SK-N-SH (cell line): ENCODE measurements at places on chromosomes 12 and 14. TPM values are rescaled to one million over a fixed set of nuclear protein-coding genes. Genes with fewer than 3 reads are reported as not detected.

DNA sequence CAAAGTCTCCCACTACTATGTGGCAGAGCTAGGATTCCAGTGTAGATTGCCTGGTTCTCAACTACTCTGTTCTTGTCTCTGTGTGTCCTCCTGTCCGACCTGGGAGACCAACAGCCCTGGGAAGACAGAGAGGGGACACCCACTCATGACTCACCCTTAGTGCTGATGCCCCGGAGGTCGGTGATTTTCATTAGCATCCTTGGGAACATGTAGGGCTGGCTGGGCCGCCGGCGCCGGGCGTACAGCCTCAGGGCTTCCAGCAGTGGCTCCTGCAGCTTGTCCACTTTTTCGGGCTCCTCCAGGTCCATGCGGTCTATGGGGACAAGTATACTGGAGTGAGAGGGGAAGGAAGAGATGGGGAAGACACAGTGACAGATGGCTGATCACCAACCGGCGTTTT lies 5.9 kb upstream of the ITGB7 start:
- DNase-seq = no peak
- H3K27ac ChIP-seq = no peak overlapping the region
- no peak overlapping the region for H3K4me3 ChIP-seq
- H3K36me3 ChIP-seq = peaks cover 24% of the 10 kb centered on the region

DNA sequence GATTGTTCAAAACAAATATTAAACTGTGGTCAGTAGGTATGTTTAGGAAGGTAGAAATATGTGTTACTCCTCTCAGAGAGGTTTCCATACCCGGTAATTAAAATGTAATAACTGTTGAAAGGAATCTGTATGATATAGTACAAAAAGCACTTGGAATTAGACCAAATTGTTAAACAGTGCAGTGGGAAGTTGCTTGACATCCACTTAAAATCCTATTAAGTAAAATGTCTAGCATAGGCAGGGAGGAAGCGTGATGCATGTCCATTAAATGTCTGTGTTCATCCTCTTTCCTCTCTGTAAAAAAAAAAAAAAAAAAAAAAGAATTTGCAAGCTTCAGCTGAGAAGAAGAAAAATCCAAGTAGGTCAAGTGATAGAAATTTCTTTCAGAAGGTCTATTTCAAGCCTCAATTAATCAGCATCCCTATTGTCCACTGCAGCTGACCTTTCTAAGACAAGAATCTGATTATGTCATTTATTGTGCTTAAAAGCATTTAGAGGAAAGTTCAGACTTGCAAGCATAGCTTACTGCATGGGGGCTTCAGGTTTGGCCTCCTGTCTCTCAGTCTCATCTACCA lies 265.6 kb upstream of the RGS6 start:
- H3K27me3 ChIP-seq = no peaks in the 10 kb centered on the region
- peaks cover 41% of the 10 kb centered on the region; the same call in 1 of the 2 replicates for H3K4me1 ChIP-seq
- DNase-seq = no peak
- H3K36me3 ChIP-seq = peaks cover 8% of the 10 kb centered on the region

- H3K4me3 ChIP-seq = no peak overlapping the region
- H3K4me1 ChIP-seq = peaks cover 9% of the 10 kb centered on the region
- no peak for DNase-seq
- H3K27ac ChIP-seq = no peak overlapping the region
- H3K36me3 ChIP-seq = peaks cover 2% of the 10 kb centered on the region
- no peaks in the 10 kb centered on the region for H3K27me3 ChIP-seq
Observed at GRCh38 chr12:51128919-51129318, 44.0 kb downstream of the TFCP2 start.

GRCh38 chr14:59920378-59920683 lies 387 bp downstream of the LRRC9 start:
- H3K4me1 ChIP-seq = 0 out of 2 replicates have a peak, but pooled peaks cover 4% of the 10 kb centered on the region
- no peak overlapping the region for H3K4me3 ChIP-seq
- no peak overlapping the region for H3K27ac ChIP-seq

DNA sequence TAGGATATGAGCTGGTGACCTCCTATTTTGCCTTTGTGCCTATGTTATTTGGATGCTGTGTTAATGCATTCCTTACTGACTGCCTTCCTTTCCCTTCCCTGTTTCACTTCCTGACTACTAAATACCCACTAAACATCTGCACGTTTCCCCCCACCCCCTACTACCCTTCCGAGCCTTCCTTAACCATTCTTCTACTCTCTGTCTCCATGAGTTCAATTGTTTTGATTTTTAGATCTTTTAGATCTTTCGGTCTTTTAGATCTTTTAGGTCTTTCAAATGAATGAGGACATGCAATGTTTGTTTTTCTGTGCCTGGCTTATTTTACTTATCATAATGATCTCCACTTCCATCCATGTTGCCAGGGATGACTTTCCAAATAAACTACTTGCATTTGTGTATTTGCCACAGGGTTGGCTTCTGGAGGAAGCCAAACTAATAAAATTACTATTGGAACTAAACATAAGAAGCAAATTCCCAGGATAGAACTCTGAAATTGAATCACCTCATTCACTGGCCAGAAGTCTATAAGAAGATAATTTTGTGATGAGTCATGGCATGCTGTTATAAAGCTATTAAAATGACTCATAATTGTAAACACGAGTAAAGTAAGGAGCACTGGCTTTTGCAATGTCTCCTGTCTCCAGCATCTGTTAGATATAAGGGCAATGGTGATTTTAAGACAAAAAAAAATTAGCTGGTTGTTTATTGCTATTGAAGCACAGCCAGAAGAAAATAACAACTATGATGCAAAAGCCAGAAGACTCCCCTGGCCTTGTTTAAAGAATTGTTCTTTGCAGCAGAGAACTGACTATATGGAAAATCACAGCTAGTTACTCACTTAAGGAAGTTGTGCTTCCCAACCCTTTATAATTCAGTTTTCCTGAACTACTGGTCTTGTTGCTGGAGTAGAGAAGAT lies 586.3 kb downstream of the LRFN5 start:
- no peak for DNase-seq
- H3K27ac ChIP-seq = peak overlapping the region; percentile 53; the same call in 1 of the 2 replicates

DNA sequence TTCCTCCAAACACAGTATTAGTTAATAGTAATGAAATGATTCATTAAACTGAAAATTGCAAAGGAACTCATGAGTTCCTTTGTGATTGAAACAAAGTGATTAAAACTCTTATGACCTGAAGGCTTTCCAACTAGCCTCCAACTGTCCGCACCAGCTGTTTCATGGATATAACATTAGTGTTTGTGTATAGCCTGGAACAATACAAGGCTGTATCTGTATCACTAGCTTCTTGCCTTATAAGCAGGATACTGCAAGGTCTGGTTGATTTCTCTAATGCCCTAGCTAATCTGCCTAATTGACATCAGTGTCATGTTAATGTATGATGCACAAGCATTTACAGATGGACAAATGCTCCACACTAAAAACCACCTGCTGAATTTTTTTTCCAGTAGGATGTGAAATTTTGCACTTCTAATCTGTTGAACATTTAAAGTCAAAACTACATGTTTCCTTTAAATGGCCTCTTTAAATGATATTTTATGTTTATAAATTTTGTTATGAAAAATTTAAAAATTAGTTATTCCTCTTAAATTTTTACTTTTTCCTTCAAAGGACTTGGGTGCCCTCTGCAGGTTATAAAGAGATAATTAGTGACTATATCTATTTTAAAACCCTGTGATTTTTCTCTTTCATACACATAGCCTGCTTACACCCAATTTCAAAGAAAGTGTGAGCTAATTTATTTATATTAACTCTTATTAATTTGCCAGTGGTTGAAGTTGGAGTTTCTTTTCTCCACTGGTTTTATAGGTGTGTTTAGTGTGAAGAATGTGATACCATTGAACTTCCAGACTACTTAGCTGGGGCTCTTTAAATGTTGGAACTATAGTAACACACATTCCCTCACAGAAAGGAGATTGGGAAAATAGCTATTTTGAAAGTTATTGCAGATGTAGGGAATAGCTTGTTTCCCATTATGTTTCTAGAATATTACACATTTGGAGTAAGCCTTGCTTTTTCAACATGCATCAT lies 25.4 kb downstream of the AP5M1 start:
- no peak overlapping the region for H3K27ac ChIP-seq
- H3K4me3 ChIP-seq = no peak overlapping the region
- no peaks in the 10 kb centered on the region for H3K27me3 ChIP-seq
- no peak for DNase-seq
- H3K4me1 ChIP-seq = no peaks in the 10 kb centered on the region
- peaks cover 26% of the 10 kb centered on the region for H3K36me3 ChIP-seq

DNA sequence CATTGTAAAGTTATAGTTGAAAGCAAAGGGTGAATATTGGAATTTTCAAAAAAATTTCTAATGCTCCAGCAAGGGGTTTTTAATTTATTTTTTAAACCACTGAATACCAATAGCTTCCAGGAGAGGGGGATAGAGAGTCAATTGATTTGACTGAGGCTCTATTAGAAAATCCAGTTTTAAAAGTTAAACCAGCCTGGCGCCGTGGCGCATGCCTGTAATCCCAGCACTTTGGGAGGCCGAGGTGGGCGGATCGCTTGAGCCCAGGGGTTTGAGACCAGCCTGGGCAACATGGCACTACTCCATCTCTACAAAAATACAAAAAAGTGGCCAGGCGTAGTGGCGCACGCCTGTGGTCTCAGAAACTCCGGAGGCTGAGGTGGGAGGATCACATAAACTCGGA lies 150.1 kb downstream of the SLC38A4 start:
- H3K27me3 ChIP-seq = no peaks in the 10 kb centered on the region
- H3K36me3 ChIP-seq = no peaks in the 10 kb centered on the region
- peaks cover 31% of the 10 kb centered on the region; the same call in 1 of the 2 replicates for H3K4me1 ChIP-seq
- DNase-seq = peak; percentile 21
- no peak overlapping the region for H3K4me3 ChIP-seq

GRCh38 chr14:54650331-54650958 lies 83.5 kb downstream of the SAMD4A start:
- H3K4me1 ChIP-seq = peaks cover 60% of the 10 kb centered on the region
- no peak overlapping the region for H3K4me3 ChIP-seq

MDGA2 gene
- not detected in 2 replicates for polyA plus RNA-seq

ANKRD33 gene
- polyA plus RNA-seq = not detected in 2 replicates

HCAR2 gene
- not detected in 2 replicates for polyA plus RNA-seq

NOS1 gene
- polyA plus RNA-seq = 0.02 TPM in 2 replicates
